ENCODE measurements at places on chromosomes 3 and 15.

- DNase-seq, result no peak
Measured at GRCh38 chr3:50930371-50931208, 255.9 kb downstream of the DOCK3 start.

GRCh38 chr3:13424141-13424844 lies 4.2 kb upstream of the NUP210 start:
- no peak for DNase-seq

DNA sequence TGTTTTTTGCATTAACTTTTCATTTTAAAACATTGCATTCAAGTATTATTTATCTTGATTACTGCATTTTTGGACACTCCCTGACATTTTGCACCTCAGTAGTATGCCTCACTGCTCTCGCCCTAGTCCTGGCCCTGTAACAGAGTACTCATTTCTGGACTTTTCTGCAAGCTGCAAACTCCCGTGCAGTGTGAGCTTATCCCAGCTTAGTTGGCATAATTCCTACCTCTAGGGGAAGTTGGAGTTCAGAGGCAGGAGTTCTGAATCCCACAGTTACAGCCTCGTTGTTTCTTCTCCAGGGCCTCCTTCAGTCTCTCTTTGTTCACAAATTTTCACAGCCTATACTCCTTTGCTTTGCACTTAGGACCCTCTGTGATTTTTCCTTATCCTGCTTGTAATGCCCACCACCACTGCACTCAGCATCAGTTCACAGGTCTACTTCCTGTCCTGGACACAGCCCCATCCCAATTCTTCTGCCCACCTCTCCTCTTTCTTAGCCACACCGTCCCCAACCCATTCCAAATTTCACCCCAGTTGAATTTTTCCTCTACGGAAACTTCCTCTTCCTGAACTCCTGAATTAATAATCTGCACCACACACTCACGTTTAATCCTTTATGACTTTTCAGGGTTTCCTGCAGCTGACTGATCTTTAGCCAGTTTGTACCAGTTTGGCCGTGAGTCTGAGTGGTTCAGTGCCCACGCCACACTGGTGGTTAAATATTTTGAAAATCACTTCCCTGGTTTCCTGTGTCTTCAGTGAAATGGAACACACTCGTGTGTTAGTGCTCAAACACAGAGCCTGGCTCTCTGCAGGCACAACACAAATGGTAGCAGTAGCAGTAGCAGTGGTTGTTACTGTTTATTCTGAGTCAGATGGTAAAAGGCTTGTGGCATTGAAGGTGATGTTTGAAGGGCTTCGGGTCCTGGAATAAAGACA lies 6.3 kb upstream of the CTSH start:
- DNase-seq, result no peak

DNA sequence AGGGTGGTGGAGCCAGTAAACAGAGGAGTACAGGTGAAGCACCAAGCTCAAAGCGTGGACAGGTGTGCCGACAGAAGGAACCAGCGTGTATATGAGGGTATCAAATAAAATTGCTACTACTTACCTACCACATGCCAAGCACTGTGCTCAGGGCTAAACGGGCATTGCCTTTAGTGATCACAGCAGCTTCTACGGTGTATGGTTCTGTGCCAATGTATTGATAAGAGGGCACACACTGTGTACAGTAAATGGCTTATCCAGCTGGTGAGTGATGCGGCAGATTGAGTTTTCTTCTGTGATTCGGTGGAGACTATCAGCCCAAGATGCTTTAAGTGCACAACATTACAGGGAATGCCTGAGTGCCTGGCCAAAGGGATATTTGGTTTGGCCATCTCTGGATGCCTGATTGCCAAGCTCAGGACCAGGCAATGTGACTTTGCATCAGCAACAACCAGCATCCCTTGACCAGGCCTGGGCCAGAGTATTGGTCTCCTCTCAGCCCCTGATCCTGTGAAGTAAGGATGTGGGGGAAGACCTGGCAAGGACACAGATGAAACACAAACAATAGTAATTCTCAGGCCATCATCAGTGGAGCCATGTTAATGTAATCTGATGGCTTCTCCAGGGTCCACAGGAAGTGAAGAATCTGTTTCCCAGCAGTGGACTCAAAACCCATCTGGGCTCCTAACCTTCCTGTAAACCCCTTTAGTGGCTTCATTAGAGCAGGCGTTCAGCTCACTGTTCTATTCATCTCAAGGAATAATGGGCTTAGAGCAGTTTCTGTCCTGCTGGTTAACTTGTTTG lies 14.1 kb downstream of the STARD5 start:
- DNase-seq, result no peak

DNA sequence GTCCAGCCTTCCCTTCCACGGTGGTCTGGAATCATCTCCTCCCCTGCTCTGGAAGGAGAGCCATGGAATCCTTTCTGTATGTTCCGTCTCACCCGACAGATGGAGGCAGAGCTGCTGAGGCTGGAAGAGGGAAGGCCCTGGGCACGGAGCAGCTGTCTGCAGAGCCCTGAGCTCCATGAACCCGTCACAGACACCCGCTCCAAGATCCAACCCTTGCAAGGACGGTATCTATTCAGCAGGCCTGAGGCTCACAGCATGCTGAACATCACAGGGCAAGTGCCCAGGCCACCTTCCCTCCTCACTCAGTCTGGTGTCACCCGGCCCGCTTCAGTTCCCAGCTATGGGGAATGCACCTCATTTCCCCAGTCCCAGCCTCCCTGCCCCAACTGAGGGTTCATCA lies 103.9 kb downstream of the LRIG1 start:
- no peak for DNase-seq

- peak; percentile 24 for DNase-seq
Measured at GRCh38 chr3:179811321-179812095, 158.7 kb downstream of the USP13 start.

- no peak for DNase-seq
Measured at GRCh38 chr15:70096215-70097062, 1.3 kb downstream of the TLE3 start.

- no peak for DNase-seq
Measured at GRCh38 chr3:72080800-72081199, 295.9 kb upstream of the PROK2 start.

- DNase-seq, result no peak
Measured at GRCh38 chr15:65246026-65246714, 34.9 kb upstream of the CILP start.

DNA sequence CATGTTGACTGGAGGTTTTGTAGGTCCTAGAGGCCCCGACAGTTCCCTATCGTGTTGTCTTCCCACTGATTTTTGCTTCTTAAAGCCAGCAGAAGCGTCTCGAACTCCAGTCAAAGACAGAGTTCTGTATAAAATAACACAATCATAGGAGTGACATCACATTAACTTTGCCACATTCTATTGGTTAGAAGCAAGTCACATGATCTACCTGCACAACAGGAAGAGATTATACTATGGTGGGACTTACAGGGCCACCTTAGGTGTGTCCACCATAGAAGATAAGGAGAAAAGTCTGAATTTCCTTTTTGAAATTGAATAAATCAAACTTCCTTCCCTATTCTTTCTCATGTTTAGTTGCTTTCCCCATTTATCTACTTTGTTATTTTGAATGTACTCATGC lies 365.5 kb downstream of the GRM7 start:
- DNase-seq, result no peak

DNA sequence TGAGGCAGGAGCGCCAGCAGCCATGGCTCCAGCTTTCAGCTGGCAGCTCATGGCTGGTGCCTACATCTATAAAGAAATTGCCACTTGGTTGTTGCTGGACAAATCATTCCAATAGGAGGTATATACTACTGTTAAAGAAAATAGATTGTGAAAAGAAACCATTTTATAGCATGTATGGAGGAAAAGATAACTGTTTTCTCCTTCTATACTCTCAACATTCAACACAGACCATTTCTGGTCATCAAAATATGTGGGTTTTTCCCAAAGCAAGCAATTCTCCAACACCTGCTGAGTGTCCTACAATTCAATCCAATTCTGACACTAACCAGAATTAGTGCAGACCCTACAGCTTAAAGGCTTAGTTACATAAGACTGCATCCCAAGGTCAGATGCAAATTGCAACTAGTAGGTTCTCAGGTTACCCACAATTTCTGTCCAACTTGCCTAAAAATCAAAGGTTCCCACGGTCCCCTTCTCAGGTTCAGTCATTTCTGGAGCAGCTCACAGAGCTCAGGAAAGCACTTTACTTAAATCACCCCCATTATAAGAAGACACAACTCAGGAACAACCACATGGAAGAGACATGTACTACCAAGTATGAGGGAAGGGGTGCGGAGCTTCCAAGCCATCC lies 42.4 kb upstream of the STRIT1 start:
- DNase-seq, result no peak

- DNase-seq, result no peak
Measured at GRCh38 chr15:98773616-98774015, 125.3 kb downstream of the IGF1R start.

DNA sequence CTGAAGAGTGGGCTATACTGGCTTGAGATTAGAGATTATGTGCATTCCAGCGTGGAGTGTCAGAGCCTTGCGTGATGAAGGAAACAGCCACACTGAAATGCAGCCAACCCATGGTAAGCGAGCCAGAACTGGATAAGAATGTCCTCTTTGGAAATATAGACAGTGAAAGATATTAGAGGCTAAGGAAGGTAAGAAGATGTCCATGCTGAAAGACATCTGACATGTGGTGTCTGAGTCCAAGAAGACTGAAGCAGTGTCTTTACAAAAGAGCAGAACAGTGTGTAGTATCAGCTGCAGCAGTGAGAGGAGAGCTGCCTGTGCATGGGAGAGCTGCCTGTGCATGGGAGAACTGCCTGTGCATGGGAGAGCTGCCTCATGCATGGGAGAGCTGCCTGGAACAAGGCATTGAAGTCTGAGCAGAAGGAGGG lies 672.2 kb downstream of the DIPK2A start:
- DNase-seq, result peak; percentile 3

DNA sequence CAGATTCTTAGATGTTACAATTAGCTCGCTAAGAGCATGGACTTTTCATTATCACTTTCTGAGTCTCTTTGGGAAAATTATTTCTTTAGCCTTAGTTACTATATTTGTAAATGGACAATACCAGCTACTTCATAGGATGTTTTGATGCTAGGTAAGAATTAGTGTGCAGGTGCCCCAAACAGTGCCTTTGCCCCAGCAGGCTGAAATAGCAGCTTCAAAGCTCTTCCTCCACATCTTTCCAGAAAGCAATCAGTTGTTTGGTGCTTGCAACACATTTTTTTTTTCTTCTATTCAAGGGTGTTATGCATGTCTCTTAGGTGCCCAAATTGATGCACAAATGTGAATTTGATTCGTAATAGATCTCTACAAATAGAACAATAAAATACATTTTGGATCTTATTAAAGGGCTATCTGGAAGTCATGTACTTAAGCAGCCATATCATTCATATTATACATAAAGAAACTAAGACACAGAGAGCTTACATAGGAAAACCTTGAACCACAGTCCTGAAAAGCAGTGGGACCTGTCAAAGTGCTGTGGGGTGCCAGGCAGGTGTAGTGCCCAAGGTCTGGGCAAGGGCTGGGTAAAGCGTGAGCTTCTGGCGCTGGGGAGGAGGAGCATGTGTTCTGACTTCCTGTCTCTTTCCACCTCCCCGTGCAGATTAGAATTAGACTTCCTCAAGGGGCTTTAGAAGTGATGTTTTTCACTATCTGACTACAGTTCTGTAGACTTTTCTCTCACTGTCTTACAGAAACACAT lies 62.9 kb downstream of the FNDC3B start:
- DNase-seq, result no peak

All from AG09319 (cell line).